Kidney epithelial cell (primary cell): ENCODE measurements at places on chromosomes 16 and 17. TPM values are rescaled to one million over a fixed set of nuclear protein-coding genes. Genes with fewer than 3 reads are reported as not detected.

Gene FNDC8
- total RNA-seq = not detected in 2 replicates

Gene TP53TG3F
- not detected in 2 replicates for total RNA-seq

Gene ENGASE
- total RNA-seq = 9.0 and 11.4 TPM in 2 replicates

Gene CD300E
- total RNA-seq = not detected in 2 replicates

Gene LGALS9
- 1.9 and 3.4 TPM in 2 replicates for total RNA-seq

Gene PPY
- total RNA-seq = not detected in 2 replicates

Gene TXNDC11
- total RNA-seq = 35.1 and 36.1 TPM in 2 replicates

Gene ATP6V0C
- 79.1 and 139 TPM in 2 replicates for total RNA-seq

Gene TMEM220
- 2.8 and 9.0 TPM in 2 replicates for total RNA-seq

Gene CCR7
- total RNA-seq = not detected in 2 replicates

Gene PIGS
- 52.9 and 65.2 TPM in 2 replicates for total RNA-seq

Gene ASB16
- total RNA-seq = not detected in 2 replicates

Gene KRTAP4-6
- total RNA-seq = not detected in 2 replicates

Gene VMO1
- not detected in 2 replicates for total RNA-seq

Gene GLG1
- 108 and 110 TPM in 2 replicates for total RNA-seq

Gene ASPA
- total RNA-seq = not detected in 2 replicates

Gene CHTF18
- total RNA-seq = 20.8 and 23.9 TPM in 2 replicates

Gene HSPB9
- total RNA-seq = not detected in 2 replicates

Gene NUPR1
- total RNA-seq = 0.55 and 0.63 TPM in 2 replicates

Gene CTRB2
- not detected in 2 replicates for total RNA-seq

Gene AXIN2
- total RNA-seq = 1.8 and 2.4 TPM in 2 replicates

Gene JMJD6
- total RNA-seq = 21.4 and 25.8 TPM in 2 replicates

Gene ARL17A
- total RNA-seq = 4.3 and 5.6 TPM in 2 replicates

Gene PYY
- total RNA-seq = 0.48 TPM in 1 of 2 replicates, not detected in the other

Gene DOK4
- 23.1 and 23.2 TPM in 2 replicates for total RNA-seq

Gene PDE6G
- 2.2 and 5.3 TPM in 2 replicates for total RNA-seq

Gene TLCD3B
- not detected in 2 replicates for total RNA-seq

Gene HOXB1
- not detected in 2 replicates for total RNA-seq

Gene NOTUM
- total RNA-seq = 0.17 TPM in 1 of 2 replicates, not detected in the other

Gene ITGAD
- not detected in 2 replicates for total RNA-seq

Gene TPPP3
- 0.46 and 1.4 TPM in 2 replicates for total RNA-seq

Gene CD300LB
- total RNA-seq = 0.07 TPM in 1 of 2 replicates, not detected in the other

Gene TERB1
- 0.27 TPM in 1 of 2 replicates, not detected in the other for total RNA-seq

Gene CHAD
- not detected in 2 replicates for total RNA-seq

Gene MT1G
- total RNA-seq = 0.75 and 14.8 TPM in 2 replicates

Gene GRIN2A
- total RNA-seq = under 0.01 and 0.07 TPM in 2 replicates

Gene SCNN1B
- 0.38 TPM in 1 of 2 replicates, not detected in the other for total RNA-seq

Gene CCL16
- not detected in 2 replicates for total RNA-seq

Gene ROGDI
- total RNA-seq = 24.3 and 25.9 TPM in 2 replicates
